Stimulated activated CD8-positive, alpha-beta memory T cell treated with anti-CD3 and anti-CD28 coated beads, Interleukin-7, amount 100 ng/mL, for 4 hours (primary cell): ENCODE measurements at places on chromosomes 7 and 10.

DNA sequence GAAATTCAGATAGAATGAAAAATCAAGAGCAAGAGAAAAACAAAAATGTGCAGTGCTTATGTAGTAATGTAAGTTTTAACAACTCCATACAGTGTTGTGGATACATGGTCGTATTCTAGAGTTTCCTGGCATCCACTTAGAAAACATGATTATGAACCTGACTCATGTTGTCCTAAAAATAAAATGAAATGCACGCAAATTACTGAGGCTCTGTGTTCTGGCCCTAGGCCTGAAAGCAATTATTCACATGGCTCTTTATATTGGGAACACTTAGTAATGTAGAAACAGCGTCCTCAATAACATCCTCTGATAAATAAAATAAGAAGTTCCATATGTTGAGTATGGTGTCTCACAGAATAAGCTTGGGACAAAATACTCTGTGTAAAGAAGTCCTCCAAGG lies 200.2 kb upstream of the SEMA3E start:
- no peak for DNase-seq

DNA sequence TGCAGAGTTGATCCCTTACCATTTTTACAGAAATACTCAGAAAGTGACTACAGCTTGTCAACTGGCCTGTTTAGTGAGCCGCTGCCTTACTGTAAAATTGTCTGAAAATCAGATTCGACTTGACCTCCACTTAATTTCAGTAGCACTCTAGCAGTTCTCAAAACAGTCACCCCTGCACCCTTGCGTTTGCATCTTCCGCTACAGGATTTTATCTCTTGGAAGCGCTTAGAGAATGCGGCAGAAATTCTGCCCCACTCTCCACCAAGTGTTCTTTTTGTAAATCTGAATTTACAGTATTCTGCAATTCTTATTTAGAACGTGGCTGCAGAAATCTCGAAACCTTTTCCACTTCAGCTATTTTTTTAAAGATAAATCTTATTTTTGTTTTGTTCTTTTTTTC lies 1.9 kb upstream of the TWIST1 start:
- no peak for DNase-seq

DNA sequence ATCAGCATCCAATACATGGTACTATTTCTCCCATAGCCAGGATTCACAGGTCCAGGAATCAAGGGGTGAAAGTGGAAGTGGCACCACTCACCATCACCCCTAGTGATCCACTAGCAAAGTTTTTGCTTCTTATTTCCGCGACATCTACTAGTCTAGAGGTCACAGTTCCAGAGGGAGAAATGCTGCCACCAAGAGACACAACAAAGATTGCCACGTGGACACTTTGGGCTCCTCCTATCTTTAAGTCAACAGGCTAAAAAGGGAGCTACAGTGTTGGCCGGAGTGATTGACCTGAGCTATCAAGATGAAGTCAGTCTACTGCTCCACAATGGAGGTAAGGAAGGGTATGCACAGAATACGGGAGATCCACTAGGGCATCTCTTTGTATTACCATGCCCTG lies 178.2 kb downstream of the AKR1D1 start:
- DNase-seq: no peak

DNA sequence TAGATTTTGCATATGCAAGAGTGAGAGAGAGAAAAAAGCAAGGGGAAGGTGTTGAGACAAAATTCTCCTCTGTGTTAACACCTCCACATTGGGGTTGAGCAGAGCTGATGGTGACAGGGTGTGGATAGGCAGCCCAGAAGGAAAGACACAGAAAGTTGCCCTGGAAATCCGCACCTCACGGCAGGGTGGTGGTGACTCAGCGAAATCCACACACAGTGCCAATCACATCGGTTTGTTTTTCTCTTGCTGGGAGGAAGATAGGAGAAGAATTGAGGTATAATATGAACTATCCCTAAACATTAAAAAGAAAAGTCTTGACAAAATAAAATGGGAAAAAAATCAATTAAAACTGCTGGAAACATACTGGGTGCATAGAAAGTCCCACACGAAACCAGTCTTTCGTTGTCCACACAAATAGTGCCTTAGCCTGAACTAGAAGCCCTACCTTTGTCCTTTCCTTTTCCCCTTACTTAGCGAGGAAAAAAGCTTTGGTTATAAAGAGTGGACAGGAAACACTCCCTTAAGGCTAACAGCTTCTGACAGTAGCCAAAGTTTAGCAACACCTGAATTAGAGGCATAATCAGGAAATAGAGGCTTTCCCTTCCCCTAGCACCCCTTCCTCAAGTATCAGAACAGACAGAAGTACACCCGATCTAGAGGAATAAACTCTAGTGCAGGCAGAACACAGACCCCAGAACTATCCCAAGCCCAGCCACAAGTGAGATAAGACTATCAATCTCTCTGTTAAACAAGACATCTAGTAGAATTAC lies 39.2 kb upstream of the DNAJC1 start:
- DNase-seq: no peak

- DNase-seq: no peak
Measured at GRCh38 chr7:5620459-5620881, 161.0 kb downstream of the RNF216 start.

DNA sequence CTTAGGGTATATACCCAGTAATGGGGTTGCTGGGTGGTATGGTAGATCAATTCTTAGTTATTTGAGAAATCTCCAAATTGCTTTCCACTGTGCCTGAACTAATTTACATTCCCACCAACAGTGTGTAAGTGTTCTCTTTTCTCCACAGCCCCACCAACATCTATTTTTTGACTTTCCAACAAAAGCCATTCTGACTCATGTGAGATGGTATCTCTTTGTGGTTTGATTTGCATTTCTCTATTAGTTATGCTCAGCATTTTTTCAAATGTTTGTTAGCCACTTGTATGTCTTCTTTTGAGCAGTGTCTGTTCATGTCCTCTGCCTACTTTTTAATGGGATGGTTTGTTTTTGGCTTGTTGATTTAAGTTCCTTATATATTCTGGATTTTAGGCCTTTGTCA lies 66.4 kb downstream of the MGAM2 start:
- DNase-seq: no peak

GRCh38 chr7:5703572-5704533 lies 77.6 kb downstream of the RNF216 start:
- DNase-seq: no peak

DNA sequence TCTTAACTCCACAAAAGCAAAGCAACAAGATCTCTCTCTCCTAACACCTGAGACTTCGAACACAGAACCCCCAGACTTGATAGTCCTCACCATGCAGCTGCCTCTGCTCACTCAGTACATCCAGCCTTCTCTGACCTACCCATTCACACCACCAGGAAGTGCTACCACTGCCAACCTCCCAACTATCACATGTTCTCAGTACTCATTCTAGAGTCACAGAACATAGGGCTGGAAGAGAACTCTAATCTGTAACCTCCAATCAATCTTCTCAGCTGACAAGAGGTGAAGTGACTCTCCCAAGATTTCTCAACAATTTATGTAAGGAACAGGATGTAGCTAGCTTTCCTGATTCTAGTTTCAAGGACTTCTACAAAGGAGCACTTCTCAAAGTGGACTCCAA lies 3.8 kb downstream of the NUDCD3 start:
- no peak for DNase-seq

- DNase-seq: no peak
Measured at GRCh38 chr7:37035631-37036030, 311.3 kb upstream of the AOAH start.

DNA sequence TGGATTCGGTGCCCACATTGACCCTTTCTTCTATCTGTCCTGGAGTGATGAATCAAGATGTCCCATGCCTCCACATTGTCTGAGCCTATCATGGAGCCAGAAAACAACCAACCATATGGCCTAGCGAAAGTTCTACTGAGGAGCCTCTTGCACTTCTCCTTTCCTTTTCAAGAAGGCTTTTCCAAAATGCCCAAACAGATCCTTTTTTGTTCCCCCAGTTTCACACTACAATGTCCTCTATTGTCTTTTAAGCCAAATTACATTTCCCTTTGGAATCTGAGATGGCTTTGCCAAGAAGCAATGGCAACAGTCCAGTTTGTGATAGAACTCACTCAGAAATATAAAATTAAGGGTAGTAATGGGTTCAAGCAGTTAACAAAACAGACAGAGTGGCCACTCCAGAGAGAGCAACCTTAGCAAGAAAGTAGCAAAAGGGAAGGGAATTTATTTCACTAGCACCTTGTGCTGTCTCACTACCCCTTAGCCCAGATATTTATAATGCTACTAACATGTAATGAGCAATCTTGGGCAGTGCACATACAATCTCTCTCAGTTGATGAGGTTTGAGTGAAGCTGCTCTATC lies 194.6 kb upstream of the PDE1C start:
- no peak for DNase-seq

GRCh38 chr10:117674646-117675045 lies 132.1 kb downstream of the EMX2 start:
- DNase-seq: no peak

- DNase-seq: no peak
Measured at GRCh38 chr7:149561072-149561471, 63.5 kb upstream of the ZNF746 start.

- DNase-seq: no peak
Measured at GRCh38 chr10:118912961-118913600, 116.4 kb upstream of the NANOS1 start.

GRCh38 chr10:128373071-128373749 lies 247.0 kb upstream of the MKI67 start:
- DNase-seq: no peak

- DNase-seq: no peak
Measured at GRCh38 chr10:104349623-104350126, 4.0 kb upstream of the CFAP58 start.

DNA sequence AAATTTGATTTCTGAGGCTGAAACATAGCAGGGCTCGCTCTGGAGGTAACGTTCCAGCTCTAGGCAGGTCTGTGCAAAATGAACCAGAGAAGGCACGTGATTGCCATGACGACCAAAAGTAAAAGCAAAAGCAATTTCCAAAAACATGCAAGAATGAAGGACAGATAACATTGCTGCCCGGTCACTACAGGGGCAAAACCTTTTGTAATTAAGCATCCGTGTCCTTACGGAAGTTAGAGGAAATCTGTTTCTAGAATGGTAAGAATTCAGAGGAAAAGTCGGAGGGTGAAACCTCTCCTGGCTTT lies 2.9 kb downstream of the KLF6 start:
- DNase-seq: no peak

DNA sequence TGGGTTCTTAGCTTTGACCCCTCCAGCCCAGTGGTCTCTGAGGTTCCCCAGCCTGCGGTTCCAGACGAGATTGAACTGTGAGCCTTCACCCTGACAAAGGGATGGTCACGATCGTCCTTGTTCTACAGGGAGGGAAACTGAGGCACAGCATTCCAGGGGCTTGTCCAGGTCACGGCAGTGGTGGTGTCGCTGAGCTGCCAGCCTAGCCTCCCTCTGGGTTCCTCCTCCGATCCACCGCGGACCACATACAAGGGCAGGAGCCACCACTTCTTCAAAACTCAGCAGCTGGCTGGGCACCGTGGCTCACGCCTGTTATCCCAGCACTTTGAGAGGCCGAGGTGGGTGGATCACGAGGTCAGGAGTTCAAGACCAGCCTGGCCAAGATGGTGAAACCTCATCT lies 35.8 kb downstream of the ELFN1 start:
- DNase-seq: no peak

DNA sequence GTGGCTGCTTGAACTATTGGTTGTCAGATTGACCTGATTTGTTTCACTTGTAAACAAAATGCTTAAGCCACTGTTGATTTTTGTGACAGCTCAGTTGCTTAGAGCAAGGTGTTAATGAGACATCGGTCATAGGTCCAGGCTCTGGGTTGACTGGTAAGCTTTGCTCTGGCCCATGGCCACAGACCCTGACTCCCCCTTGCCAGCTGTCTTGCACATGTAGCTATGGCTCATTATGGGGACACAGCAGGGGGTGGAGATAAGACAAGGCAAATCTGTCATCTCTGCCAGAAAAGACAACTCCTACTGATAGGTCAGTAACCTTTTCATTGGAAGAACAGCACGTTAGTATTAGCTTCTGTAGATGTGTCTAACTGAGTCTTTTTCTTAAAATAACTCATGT lies 95.3 kb downstream of the KAT6B start:
- DNase-seq: no peak

- DNase-seq: no peak
Measured at GRCh38 chr10:909831-910230, 21.7 kb downstream of the LARP4B start.

- DNase-seq: no peak
Measured at GRCh38 chr10:120702032-120702431, 149.1 kb upstream of the WDR11 start.

DNA sequence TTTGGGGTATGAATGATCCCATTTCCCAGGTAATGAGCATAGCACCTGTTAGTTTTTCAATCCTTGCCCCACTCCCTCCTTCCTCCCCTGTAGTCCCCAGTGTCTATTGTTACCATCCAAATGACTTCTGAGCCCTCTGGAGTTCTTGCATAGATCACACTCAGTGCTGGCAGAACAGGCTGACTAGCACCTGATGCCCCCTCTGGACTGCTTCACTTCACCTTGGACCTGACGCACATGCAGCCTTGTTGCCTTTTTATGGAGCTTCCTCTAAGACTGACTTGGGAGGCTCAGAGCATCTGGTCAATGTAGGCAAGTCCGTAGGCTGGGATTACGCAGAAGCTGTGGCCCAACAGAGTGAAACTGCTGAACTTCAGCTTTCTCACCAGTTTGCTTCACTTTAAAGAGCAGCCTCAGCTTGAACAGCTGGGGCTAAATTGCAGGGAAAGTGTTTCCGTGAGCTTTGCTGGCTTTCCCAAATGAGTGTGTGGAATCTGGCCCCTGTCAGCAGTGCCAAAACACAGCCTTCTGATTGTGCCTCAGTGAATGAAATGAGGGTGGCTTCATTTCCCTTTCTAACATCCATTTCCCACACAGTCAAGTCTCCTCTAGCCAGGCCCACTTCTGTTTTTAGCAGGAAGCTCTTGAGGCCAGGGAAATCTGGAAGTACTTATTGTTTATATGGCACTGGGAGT lies 48.5 kb downstream of the NXPH1 start:
- DNase-seq: no peak

- no peak for DNase-seq
Measured at GRCh38 chr7:70694434-70694970, 437.4 kb upstream of the GALNT17 start.

DNA sequence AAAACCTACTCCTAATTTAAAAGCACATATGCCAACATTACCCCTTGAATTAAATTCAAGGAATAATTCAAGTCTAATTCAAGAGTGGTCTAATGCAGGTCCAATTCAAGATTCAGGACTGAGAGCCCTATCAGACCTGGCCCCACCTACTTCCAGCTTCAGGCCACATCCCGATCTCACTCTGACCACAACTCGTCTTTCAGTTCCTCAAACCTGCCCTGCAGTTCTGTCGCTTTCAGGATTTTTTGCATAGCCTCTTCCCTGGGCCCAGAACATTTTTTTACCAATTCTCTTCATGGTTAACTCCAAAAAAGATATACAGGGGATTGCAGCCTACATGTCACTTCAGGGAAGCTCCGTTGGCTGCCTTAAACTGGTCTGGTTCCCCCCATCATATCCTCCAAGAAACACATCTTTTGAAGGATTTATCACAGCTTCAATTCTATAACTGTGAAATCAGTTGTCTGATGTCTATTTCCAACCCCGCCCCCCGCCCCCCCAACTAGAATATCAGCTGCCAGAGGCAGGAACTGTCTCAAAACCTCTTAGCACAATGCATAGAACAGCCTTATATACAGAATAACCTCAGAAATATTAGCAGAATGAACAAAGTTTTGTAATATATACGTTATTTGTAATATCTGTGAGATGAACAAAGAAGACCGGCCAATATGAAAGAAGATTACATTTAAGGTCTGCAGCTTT lies 20.8 kb downstream of the CCDC6 start:
- no peak for DNase-seq
